ENCODE measurements at places on chromosomes 1 and 21. TPM values are rescaled to one million over a fixed set of nuclear protein-coding genes. Genes with fewer than 3 reads are reported as not detected.

BEST4 gene
- total RNA-seq: 0.18 TPM

NUP210L gene
- not detected for total RNA-seq

DNA sequence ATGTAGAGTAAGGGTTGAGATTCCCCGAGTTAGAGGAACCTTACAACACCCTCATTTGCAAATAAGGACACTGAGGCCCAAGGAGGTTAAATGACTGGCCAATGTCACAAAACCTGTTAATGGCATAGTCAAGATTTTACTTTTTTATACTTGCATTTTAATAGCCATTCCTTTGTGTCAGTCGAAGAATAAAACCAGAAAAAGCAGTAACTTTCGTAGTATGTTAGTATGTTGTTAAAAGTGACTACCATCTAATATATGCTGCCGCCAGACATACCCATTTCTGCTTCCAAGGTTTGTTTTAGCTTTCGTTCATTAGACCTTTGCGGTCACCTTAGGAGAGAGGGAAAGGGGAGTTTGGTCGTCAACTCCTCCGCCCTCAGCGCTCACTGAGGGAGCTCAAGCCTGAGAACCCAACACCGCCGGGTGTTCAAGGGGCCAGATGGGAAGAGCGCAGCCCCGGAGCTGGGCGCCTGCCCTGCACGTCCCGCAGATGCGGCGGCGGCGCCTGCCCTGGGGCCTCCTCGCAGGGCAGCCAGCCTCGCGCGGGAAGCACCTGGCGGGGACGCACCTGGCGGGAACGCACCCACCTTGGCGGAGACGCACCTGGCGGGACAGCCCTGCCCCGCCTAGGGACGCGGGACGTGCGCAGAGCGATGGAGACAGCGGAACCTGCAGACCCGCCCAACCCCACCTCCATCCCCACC is 466 bp downstream of the VPS26C start:
- no peak for DNase-seq

- no peak for DNase-seq
Observed at GRCh38 chr1:23910553-23911246, 2.5 kb downstream of the CNR2 start.

- DNase-seq: no peak
Observed at GRCh38 chr1:15286452-15286851, 39.4 kb downstream of the FHAD1 start.

DNA sequence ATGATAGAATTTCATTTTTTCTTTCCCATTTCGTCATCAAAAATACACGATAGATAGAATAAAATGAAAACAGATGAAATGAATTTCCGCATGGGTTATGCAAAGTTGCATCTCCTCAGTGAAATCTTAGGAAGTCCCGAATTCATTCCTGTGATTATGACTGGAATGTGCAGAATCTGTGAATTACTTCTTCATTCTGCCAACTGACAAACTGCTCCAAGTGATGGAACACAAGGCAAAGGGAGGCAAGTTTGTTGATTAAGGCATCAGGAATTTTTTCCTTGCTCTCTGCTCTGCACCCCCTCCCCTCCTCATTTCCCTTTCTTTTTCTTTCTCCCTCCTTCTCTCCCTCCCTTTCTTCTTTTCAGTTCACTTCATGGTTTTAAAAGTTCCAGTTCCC is 37.0 kb upstream of the ADGRL4 start:
- no peak for DNase-seq

KRTAP10-4 gene
- not detected for total RNA-seq

PLA2G2A gene
- total RNA-seq: not detected

DNA sequence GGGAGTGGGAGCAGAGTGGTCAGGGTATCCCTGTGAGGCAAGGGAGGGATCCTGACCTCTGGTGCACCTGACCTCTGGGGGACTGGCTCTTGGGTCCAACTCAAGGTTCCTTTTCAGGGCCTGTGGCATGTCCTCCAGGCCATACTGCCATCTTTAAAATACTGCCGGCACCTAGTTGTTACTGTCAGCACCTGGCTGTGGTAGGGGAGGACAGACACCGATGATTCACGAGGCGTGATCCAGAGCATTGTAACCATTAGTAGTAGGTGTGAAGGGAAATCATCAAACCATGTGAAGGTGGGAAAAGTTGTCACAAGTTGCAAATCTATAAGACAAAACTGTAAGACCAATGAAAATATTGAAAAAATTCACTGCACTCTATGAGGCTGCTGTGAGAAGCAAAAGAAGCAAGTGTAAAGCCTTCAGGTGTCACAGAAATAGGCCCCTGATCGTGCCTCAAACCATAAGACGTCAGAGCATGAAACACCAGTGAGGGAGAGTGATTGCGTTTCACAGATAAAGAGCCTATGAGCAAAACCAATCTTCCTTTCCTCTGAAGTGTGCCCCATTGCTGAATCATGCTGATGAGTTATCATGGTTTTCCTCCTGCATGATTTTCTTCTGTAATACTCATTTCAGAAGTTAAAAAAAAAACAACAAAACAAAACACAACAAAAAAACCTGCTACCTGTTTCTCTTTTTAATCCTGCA is 55.3 kb downstream of the CDC7 start:
- DNase-seq: no peak

GRCh38 chr1:178055779-178056471 is 38.0 kb upstream of the RASAL2 start:
- no peak for DNase-seq

RNF223 gene
- total RNA-seq: not detected

GRCh38 chr1:10507111-10507879 is 32.5 kb downstream of the PEX14 start:
- DNase-seq: peak; percentile 86
